ENCODE measurements at places on chromosomes 13 and 19. TPM values are rescaled to one million over a fixed set of nuclear protein-coding genes. Genes with fewer than 3 reads are reported as not detected.
A peak's percentile ranks its signal among the peaks of the same experiment; 100 is the strongest.

The CCNA1 gene
- total RNA-seq, result not detected

The TUBA3C gene
- not detected for total RNA-seq

The BIVM gene
- total RNA-seq, result 19.6 TPM

The TMEM238 gene
- not detected for total RNA-seq

The KRTDAP gene
- total RNA-seq, result not detected

The CRX gene
- not detected for total RNA-seq

DNA sequence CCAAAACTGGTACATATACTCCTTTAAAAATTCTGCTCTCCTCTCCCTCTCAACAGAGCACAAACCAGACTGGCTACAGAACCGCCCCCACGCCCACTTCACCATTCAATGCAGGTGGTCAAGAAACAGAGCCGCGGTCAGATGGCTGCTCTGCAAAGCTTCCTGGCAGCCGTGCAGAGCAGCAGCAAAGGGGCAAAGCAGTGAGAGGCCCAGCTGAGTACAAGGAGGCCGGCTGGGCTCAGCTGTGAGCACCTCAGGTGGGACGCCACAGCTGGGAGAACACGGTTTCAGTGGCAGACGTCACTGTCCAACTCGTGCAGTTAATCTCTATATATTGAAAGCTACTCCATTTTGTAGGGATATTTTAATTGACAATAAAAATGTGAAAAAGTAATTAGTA is 8.3 kb downstream of the GRTP1 start:
- ATAC-seq, result no peak

GRCh38 chr13:22427066-22427465 is 753.7 kb upstream of the SGCG start:
- no peak for ATAC-seq

DNA sequence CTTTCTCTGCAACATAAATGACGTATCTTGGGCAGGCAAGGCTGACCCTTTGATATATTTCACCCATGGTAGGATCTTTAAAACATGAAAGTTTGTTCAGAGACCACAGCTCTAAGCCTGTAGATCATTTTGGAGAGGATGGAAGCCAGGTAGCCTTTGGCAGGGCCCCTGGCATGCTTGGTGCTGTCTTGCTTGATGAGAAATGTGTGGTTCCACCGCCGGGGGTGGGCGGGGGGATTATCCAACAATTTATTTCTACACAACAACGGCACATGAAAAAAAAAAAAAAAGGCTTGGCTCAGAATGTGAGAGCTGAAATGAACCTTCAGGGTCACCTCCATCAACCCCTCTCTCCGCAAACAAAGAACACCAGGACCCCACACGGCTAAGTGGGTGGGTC is 112.9 kb upstream of the MBNL2 start:
- no peak for ATAC-seq

- ATAC-seq, result peak; percentile 18
Observed at GRCh38 chr13:48506092-48506701, 26.7 kb downstream of the RCBTB2 start.

DNA sequence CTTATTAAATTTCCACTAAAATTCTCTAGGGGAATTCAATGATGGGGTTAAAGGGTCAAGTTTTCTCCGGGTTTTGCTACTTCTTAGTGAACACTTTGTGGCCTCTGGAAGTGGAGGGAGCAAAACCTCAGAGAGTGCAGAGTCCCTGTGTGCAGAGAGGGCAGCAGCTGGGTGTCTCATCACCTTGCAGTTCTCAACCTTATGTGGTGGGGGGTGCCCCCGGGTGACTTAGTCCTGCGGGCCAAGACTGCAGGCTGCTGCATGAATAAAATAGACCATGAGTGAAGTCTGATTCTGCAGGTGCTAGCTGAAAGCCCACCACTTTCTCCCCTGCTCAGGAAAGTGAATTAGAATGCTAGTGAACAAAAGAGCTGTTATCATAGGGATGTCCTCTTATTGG is 191.6 kb downstream of the DLEU7 start:
- no peak for ATAC-seq

DNA sequence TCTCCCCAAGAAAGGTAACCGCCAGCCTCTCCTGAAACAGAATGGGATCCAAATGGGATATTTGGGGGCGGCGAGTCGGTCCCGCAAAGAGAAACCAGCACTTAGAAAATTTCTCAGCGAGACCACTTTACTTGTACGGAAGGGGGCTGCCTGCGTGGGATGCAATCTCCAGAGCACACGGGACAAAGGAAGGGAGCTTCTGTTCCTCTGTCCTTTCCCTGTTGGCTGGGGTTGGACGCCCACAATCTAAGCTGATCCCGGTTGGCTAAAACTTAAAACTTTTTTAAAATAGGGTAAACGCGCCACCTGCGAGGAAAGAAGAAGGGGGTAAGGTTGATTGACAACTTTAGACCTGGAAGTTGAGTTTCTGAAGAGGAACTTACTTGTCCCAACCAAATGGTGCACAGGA is 826 bp upstream of the BSG start:
- ATAC-seq, result no peak

DNA sequence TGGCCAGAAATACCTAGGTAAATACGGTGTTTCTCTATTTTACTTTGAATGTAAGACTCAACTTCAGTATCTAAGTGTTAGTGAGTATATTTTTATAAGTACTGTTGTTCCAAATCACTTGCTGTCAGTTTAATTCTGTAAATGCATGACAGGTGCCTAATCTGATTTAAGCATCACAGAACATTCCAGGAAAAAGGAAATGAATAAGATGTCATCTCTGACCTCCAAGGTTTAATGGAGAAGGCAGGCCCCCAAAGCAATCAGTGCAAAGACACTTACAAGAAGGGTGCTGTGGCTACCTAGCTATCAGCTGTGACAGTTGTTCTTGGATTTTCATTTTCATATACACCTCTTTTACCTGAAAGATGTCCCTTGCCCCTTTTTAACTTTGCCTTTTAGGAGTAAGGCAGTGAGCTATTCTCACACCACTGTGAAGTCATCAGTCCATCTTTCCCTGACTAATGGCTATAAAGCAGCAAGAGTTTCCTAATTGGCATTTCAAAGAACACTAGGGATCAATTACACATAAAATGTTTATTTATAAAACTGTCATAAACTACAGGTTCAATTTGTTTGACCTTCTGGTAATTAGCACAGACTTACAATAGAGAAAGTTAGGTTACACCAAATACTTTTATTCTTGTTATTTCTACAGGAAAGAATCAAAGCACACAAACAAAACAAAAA is 427.6 kb downstream of the SPRY2 start:
- no peak for ATAC-seq

DNA sequence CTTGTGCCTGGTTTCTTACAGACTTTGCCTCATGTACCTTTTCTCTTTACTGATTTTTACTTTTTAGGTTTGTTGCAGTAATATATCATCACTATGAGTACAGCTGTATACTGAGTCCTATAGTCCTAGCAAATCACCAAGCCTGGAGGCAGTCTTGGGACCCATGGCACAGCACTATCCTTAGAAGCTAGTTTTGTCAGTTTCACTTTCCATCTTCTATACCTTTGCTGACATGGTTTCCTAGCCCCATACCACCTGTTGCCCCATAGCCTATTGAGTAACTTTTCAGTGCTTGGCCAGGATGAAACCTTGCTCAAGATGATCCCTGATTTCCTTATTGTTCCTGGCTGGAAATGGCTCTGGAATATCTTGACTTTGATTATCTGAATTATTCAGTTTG is 826.4 kb downstream of the GPC5 start:
- ATAC-seq, result peak; percentile 48

- ATAC-seq, result no peak
Observed at GRCh38 chr13:110394371-110394841, 87.3 kb downstream of the COL4A2 start.

DNA sequence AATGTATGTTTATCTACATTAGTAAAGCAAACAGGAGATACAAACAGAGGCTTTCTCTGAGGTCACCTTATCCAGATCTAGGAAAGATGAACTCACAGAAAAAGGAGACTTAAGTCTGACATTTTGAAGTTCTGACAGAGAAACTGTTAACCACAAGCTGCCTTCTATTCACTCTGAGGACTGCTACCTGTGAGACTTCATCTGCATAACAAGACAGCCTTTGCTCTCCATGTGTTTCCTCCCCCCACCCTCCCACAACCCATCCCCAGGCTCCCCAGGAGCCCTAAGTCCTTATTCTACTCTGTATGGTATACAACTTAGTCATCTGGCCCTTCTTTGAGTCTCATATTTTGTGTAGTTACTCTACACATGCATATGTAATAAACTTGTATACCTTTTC is 699.0 kb downstream of the FGF9 start:
- no peak for ATAC-seq

- ATAC-seq, result no peak
Observed at GRCh38 chr13:94390881-94391280, 88.6 kb downstream of the DCT start.

DNA sequence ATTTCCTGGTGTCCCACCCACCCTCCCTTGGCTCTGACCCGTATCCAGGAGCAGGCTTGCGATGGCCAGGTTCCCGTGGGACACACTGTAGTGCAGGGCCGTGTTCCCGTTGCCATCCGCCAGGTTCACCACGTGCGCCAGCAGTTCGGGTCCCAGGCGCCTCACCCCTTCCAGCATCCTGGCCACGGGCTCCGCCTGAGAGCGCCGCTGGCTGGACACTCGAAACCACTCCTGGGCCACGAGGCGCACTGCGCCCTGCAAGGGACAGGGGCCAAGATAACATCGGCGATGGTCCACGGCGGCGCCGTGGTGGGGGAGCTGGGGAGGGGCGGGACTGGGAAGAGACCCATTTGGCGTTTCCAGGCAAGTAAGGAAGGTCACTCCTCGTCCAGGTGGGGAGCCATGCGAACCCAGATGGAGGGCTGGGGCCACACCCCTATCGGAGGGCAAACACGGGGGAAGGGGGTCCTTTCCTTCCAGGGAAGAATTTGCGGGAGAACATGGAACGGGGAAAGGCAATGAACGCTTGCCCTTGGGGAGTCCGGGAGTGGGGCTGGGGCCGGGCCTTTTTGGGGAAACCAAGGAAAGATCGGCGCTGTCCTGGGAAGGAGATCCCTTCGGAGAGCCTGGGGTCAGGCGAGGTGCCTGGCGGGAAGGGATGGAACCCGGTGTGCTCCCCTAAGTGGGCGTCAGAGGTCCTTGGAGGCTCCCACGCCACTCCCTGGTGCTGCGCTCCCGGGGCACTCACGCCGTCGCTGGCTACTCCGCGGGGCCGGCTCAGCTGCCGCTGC is 9.9 kb downstream of the KANK3 start:
- no peak for ATAC-seq

GRCh38 chr13:24851546-24851945 is 87.6 kb downstream of the RNF17 start:
- ATAC-seq, result no peak

DNA sequence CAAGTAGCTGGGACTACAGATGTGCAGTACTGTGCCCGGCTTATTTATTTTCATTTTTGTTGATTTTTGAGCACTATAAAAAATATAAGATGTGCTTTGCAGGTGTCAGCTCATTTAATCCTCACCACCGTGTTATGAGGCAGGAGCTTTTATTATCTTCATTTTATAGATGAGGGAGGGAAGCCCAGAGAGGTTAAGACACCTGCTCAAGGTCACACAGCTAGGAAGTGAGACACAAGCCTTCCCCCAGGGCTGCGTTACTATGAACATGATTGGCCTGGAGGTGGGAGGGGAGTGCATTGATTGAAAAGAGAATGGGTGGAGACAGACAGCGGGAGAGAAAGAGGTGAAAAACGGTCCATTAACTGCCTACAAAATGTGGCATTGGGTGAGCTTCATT is 7.2 kb downstream of the ANKRD24 start:
- no peak for ATAC-seq

GRCh38 chr19:3683405-3684053 is 16.7 kb downstream of the PIP5K1C start:
- ATAC-seq, result peak; percentile 45

DNA sequence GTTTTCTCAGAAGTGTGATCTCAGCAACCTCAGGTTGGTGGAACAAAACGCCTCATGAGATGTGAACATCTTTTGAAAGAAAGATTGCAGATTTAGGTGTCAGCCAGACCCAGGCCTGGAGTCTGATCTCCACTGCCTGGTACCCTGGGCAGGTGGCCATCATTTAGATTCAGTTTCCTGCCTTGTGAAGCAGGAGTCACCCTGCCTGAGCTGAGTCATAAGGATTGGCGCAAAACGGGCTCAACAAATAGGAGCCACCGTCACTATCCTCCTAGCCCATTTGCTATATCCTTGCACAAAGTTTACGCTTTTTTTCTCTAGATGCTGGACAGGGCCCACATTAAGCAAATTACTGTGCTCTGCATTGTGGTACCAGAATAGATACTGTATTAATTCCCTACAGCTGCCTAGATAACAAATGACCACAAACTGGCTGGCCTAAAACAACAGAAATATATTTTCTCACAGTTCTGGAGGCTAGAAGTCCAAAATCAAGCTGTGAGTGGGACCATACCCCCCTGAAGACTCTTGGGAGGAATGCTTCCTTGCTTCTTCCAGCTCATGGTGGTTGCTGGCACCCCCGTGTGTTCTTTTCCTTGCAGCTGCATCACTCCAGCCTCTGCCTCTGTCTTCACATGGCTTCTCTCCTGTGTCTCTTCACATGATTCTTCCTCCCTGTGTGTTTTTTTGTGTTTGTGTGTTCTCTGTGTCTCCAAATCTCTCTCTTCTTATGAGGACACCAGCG is 38.2 kb downstream of the TNFSF11 start:
- ATAC-seq, result no peak

DNA sequence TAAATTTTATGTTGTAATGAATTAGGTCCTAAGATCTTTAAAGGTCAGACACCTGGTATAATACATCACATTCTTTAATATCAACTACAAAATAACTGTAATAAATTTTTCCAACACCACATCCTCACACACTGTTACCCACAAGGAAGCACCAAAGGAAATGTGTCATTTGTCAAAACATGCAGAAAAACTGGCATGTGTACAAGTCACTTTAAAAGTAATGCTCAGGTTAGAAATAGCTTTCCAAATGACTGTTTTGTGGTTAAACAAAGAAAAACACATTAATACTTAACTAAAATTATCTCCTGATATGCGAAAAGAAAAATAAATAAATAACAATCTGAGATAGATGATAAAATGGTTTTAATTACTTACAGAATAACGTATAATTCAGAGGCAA is 74.7 kb downstream of the MZT1 start:
- ATAC-seq, result no peak

DNA sequence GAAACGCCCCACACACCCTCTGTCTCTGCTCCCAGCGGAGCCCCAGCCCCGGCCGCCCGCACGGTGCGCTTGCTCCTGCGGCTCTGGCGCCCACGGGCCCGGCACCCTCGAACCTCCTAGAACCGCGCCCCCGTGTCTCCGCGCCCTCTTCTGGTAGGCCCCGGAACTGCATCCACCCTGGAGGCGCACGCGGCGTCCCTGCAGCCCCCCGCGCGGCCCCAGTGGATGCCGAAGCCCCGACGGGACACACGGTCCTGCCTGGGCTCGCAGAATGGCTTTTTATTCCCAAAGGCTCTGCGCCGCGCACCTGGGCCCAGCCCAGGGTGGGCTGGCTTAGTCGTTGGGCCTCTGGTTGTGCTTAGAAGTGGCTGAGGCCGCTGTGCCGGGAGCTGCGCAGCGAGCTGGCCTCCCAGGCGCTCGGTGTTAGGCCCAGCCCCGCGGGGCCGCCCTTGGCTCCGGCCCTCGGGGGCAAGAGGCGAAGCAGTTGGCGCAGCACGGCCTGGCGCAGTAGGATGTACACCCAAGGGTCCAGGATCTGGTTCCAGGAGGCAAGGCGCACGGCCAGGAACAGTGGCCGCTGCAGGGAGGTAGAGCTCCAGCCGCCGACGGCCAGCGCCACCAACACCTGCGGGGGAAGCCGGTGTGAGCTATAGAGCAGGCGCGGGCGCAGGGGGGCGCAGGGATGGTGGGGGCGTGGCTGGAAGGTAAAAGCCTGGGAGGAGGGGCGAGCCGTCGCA is 2.8 kb downstream of the PTGER1 start:
- peak; percentile 47 for ATAC-seq

All from gastroesophageal sphincter (tissue), 4 donors.